ENCODE measurements at places on chromosomes 4 and X. TPM values are rescaled to one million over a fixed set of nuclear protein-coding genes. Genes with fewer than 3 reads are reported as not detected.

- no peak for DNase-seq
Measured at GRCh38 chrX:105475801-105476200, 255.3 kb upstream of the TEX13A start.

IL13RA2 gene
- total RNA-seq, result 0.17 TPM

GRCh38 chr4:129488427-129488826 is 392.5 kb downstream of the C4orf33 start:
- DNase-seq, result no peak

TCEAL8 gene
- total RNA-seq, result 153 TPM

CT55 gene
- not detected for total RNA-seq

DNA sequence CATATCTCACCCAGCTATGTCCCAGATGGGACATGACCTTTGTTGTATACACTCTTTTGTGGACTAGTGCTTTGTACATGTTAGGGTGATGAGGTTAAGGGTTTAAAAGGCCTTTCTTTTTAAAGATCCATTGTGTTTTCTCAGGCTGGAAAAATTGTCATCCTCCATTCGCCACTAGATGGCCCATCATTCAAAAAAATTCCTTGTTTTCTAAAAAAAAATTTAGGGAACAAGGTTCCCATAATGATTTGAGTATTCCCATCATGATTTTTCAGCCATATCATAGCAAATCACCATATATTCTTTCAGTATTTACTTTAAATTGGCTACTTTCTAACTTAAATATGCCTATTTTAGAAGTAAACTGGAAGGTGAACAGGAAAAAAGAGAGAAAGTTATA is 91.9 kb upstream of the TMEM164 start:
- DNase-seq, result no peak

All from hepatocyte (in vitro differentiated cells).